ENCODE measurements at places on chromosomes 7 and 10.

DNA sequence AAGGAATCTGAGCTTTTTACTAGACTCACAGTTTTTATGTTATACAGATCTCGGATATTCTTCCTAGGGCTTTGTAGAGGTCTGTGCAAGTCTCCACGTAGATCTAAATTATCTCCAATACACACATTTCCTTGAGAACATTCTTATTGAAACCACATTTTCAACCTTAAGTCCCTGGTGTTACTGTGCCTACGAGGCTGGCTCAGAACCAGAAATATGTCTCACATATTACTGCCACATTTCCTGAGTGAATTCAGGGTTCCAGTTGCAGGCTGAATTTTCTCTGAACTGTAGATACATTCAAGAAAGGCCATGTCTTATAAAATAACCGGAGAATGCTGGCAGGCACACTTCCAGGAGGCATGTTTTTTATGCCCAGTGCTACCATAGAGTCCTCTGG, 46.5 kb downstream of the INHBA start:
- no peak for DNase-seq

- no peak for DNase-seq
Observed at GRCh38 chr10:34320265-34320664, 494.8 kb downstream of the PARD3 start.

DNA sequence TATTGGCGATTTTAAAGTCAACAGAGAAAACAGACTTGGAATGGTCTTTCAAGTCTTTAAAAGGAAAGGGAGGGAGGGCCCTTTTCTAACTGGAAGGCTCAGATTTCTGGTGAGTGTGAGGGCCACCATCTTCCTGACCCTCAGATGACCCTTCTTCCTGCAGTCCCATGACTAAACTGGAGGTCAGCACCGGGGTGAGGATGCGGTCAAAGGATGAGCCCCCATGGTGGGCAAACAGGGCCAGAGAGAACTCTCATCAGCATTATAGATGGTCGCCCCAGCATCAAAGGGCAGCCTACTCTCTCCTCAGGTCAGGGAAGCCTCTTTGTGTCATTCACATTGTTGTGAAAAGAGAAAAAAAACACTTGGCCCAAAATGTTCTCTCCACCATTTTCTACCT, 219.2 kb downstream of the LRMDA start:
- no peak for DNase-seq

- DNase-seq = no peak
Observed at GRCh38 chr10:101485681-101486554, 102.1 kb downstream of the POLL start.

DNA sequence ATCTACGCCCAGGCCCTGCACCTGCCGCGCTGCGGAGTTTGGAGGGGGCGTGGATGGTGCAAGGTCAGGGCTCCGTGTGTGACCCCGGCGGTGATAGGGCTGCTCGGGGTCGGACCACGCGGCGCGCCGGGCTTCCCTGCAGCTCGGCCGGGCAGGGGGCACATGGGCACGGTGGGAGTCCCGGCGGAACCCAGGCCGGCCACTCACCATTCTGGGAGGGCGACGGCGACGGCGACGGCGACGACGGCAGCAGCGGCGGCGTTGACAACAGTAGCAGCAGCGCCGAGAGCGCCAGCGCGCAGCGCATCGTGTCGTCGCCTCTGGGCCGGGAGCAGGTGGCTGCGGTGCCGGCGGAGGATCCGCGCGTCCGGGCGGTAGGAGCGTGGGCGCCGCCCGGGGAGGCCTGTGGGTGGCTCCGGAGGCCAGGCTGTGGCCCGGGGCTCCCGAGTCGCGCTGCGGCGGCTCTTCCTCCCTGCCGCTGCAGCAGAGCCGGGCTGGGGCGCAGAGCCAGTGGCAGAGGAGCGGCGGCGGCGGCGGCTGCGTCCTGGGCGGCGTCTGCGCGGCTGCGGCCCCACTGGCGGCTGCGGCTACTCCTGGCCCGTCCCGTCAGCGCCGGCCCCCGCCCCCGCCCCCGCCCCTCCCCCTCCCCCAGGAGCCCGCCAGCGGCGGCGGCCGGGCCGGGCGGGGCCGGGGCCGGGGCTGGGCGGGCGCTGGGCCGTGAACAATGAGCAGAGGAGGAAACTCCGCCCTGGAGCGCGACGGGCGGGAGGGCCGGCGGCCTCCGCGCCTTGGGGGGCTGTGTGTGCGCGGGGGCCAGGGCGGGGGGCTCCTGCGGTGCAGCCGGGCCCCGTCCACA, at the start of gene PODXL:
PODXL (minus strand) TSS at position 576 of the 856 bp plus-strand sequence; CDS start at position 307, 269 bp downstream.
- DNase-seq = no peak

Data from GM12878 (cell line).